ENCODE measurements at places on chromosomes 5 and 9.

- DNase-seq = no peak
Observed at GRCh38 chr9:76188286-76188685, 205.9 kb downstream of the RFK start.

- no peak for DNase-seq
Observed at GRCh38 chr5:154193283-154193682, 2.8 kb downstream of the GALNT10 start.

DNA sequence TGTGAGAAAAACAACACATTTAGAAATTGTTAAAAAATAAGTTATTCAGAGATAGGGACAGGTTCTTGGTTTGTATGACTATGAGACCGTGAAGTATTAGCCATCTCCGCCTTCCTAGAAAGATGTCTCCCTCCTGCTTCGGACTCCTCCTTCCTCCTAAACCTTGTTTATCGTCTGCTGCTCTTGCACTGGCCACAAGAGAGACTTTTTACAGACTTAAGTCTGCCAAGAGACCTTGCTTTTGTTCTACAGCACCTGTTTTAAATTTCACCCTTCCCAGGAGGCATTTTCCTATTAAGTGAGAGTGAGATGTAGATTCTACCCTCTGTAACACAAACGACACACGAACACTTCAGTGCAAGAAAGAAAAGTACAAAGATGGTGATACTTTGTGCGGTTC lies 274.6 kb downstream of the ARHGEF28 start:
- DNase-seq = no peak

- no peak for DNase-seq
Observed at GRCh38 chr5:161001604-161002003, 149.6 kb upstream of the ATP10B start.

- no peak for DNase-seq
Observed at GRCh38 chr5:179832039-179832745, 11.5 kb downstream of the SQSTM1 start.

DNA sequence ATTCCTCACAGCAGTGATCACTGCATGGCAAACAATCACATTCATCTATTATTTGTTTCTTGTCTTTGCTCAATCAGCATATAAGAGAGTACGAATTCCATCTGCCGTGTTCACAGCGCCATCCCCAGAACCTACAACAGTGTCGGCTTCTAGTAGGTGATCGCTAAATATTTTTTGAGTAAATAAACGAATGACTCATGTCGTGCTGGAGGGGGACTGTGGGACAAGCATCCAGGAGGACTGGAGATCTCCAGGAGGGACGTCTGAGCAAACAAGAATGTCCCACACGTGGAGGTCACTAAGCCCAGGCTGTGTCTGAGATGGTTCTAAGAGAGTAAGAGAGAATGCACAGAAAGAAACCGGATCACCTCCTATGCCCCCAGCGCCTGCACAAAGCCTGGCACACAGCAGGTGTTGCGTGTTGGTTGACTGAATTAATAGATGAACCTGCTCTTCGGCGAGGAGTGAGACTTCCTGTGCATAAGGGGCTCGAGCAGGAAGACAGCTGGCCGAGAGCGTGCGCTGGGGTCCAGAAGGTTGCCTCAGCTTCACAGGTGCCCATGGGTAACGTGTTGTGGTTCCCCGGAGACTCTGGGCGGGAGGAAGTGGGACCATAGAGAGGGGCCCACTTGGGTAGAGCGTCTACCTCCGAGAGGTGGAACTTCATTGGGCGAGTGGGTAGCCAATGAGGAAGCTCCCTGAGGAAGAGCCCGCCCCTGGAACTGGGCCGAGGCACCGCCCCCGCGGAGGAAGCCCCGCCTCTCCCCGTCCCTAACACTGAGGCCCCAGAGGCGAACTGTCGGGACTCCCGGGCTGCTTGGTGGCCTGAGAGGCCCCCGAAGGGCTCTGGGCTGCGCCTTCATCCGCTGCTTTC lies 193.0 kb downstream of the MELK start:
- DNase-seq = peak; percentile 45

DNA sequence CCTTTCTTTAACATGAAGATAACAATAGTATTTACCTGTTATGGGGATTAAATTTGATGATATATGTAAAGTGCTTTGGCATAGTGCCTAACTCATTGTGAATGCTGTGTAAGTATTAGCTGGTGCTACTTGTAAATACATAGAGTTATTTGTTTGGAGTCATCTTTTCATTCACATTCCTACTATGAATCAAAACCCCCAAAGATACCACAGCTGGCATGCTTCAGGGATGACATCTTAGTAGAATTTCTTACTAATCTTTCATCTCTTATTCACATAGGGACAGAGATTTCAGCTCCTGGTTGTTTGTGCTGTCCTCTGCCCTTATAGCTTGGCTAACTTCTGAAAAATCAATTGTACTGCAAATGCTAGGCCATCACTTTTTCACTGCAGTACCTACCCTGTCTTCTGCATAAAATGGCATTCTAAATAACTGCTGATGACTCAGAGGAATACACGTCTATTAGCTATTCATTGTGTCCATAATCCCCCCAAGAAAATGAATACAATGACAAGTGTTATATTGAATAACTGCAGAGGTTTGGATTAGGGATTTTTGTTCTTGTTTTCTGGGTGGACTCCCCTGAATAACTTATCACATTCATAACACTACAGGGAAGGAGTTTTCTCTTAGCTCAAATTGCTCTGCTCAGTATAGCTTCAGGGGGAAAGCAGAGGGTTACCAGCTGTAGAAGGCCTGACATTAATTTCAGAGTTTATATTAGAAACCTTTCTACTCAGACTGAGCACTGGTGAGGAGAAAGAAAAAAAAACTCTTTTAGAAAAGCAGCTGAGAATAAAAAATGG lies 192.2 kb upstream of the C9orf72 start:
- DNase-seq = no peak

GRCh38 chr9:118104363-118104762 lies 400.2 kb downstream of the TLR4 start:
- no peak for DNase-seq

DNA sequence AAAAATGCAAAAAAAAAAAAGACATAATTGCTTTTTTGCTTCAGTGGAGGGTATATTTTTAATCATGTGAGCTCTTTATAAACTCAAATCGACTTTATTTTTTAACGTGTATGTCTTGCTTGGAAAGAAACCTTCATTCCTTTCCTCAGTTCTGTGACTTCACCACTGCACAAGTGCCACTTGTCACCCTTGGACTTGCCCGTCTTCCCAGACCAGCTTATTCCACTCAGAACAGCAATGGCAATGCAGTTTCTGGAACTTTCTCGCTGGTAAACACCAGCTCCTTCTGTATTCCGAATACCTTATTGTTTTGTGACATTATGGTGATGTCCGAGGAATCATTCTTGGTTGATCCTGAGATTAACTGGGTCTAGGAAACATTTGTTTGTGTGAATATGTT lies 440.5 kb upstream of the ADAMTS16 start:
- DNase-seq = no peak

DNA sequence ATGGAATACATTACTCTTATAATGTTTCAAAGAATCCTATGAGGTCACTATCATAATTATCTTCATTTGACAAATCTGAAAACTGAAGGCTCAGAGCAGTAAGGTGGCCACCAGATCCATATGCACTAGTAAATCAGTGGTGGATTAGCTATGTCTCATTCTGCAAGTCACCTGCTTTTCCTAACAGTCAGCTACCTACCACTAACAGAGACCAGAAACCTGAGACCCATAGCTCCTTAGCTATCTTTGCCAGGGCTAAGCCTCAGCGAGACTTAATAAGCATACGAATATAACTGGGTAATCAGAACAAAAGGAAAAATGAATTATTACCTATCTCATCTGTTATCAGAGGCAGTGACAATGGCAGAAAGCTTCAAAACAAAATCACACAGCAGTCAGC lies 118.7 kb downstream of the AUH start:
- DNase-seq = no peak

- DNase-seq = peak; percentile 63
Observed at GRCh38 chr5:76838481-76839261, 11.1 kb upstream of the S100Z start.

- DNase-seq = no peak
Observed at GRCh38 chr5:83919071-83920041, 198.7 kb upstream of the HAPLN1 start.

DNA sequence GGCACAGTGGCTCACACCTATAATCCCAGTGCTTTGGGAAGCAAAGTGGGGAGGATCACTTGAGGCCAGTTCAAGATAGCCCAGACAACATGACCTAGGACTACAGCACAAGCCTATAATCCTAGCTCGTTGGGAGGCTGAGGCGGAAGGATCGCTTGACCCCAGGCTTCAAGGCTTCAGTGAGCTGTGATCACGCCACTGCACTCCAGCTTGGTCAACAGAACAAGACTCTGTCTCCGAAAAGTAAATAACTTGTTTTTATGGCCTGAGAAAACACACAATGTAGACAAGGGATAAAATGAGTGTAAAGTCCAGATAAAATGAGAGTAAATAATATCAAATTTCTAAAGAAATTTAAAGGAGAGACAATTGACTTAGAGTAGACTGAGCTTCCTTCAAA lies 26.3 kb downstream of the SHLD3 start:
- no peak for DNase-seq

DNA sequence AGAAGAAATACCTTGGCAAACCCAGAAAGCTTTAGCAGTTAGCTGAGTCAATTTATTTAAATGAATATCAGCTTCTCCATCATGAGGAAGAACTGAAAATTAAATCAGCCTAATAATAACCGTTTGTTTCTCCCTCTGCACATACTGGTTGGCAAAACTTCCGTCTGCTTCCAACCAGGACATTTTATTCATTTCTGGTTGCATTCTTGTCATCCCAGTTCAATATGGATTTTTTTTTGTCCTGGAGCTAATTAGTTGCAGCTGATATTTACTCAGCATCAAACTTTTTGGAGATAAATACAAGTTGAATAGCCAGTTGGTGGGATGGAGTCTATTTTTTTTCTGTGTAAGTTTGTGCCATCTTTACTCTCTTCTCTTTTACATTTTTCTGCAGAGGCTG lies 126.5 kb upstream of the GDNF start:
- peak; percentile 3 for DNase-seq

GRCh38 chr5:53091289-53091688 lies 18.3 kb downstream of the MOCS2 start:
- peak; percentile 69 for DNase-seq

DNA sequence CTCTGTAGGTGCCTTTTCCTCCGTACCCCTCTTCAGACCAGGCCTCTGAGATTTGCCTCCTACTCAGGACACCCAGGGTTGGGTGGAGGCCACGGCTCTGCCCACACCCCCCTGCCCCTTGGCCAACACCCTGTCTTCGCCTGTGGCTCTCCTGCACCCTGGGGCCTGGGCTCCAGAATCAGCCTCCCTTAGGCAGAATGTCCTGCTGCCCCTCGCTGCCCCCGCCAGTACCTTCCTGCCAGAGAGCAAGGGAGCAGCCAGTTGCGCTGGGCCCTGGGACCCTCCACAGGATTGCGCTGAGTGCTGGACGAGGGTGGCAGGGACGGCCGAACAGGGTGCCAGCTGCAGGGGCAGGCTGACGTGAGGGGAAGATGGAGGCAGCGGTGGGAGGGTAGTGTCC lies 53.5 kb downstream of the COL5A1 start:
- DNase-seq = no peak

GRCh38 chr5:756865-757345 lies 27.6 kb downstream of the ZDHHC11B start:
- DNase-seq = no peak

DNA sequence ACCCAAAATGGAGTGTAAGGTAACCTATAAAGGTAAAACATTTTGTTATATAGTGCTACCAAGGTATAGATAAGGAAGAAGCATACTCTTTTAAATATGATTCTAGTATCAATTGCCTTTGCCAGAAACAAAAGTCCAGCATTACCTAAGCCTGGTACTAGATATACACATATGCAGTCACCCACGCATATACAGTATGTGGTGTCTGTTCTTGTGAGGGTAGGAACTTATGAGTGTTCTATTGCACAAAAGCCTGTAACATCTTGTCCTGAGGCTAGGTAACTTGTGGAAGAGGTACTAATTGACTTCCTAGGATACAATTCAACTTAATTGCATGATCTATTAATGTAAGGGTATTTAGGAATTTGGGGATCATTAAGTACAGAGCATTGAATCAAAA lies 31.3 kb upstream of the IFNE start:
- no peak for DNase-seq

DNA sequence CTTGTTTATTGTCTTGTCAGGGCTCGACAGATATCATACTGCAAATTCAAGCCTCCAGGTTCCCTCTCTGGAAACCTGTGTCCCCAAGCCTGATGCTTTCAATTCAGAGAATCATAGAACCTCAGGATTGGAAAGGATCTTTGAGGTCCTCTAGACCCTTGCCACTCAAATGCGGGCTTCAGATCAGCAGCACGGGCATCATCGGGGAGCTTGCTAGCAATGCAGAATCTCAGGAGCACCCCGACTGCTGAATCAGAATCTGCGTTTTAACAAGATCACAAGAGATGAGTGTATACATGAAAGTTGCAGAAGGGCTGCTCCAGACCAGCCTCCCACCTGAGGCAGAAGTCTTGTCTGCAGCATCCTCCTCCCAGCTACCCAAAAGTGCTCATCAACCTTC lies 13.1 kb upstream of the EGFLAM start:
- no peak for DNase-seq

DNA sequence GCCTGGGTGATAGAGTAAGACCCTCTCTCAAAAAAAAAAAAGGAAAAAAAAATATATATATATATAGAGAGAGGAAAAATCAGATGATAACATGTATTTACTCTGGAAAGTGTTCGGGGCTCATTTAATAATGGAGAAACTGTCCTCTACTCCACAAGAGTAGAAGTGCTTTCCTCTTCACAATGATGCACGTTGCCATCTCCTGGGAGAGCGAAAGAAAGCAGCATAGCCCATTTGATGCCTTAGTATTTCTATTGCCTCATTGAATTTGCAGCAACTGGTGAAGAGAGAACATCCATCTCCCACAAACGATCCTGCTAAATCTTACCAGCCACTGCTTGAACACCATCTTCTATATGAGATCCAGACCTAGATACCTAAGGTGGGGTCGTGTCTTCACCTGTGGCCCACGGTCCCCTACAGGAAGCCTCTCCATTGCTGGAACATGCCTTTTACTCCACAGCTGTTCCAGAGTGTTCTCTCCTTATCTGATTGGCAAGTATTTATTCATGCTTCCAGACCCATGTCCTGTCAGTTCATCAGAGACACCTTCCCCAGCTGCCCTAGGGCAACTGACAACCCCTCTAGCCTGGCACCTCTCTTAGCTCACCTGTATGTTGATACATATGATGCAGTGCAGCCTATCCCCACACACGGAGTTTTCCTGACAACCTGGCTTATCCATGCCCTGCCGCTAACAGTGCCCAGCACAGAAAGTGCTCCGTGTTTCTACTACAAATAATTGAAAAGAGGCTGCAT lies 115.3 kb downstream of the MARCHF11 start:
- no peak for DNase-seq

DNA sequence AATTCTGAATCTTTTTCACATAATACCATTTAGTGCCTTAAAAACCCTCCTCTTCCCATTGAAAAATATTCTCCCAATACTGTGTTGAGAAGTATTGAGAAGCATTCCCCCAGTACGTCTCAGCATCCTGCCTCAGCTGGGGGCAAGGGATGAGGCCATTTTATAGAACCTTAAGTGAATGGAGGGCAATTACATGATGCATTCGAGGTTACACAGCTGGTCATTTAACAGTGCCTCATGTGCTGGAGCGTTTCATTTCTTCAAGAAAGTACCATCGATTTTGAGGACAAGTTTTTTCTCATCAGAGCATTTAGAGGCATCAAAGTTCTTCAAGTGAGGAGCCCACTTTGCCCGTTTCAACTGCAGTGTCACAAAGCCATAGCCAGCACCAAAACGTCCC lies 135.6 kb downstream of the DOCK2 start:
- no peak for DNase-seq

- DNase-seq = peak; percentile 38
Observed at GRCh38 chr9:109969011-109969410, 189.0 kb downstream of the PALM2AKAP2 start.
